ENCODE measurements at places on chromosomes 5 and 9.

DNA sequence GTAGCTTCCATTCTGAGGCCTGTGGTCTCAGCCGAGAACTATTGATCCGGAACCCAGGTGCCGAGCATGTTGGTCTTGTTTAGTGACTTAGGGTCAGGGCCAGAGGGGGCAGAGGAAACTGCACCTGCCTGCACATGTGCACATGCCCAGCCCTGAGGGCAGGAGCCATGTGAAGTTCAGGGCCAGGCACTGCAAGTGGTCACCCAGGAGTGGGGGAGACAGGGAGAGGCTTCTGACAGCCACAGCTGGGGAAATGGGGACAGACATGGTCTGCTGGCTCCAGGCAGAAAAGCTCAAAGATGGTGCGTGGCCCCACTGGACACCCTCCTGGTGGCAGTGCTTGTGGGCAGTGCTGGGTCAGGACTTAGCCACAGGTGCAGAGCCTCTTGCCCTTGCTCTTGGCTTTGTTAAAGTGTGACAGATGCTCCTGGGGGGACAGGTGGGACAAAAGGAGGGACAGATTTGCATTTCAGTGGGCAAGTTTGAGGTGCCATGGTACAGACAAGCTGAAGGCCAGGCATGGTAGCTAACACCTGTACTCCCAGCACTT lies 134.4 kb downstream of the CACNA1B start:
- no peak for DNase-seq

DNA sequence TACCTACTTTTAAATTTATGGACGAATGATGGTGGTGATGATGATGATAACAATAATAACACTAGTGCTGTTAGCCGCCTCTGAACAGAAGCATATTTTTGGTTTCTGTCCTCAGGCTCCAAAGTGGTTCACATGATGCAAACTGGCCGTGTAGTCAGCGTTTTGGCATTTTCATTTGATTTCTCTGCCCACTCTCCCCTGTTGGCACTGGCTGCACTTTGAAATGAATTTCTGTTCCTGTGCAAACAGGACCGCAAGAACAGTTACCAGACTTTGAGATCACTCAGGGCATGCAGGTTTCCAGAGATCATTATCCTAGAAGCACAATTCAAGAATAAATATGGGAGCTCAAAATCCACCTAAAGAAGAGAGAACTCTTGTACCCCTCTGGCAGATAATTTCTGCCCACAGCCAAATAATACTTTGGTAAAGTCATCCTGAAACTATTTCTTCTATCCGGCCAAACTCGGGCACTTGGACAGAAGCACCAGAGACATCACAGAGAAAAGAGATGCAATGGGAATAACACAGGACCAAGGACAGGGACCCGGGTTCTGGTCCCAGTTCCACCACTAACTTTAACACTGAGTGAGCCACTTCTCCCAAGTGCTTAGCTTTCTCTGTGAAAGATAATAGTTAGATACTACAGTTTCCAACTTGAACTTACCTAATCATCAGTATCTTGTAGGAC lies 201.7 kb upstream of the PTGER4 start:
- DNase-seq = no peak

DNA sequence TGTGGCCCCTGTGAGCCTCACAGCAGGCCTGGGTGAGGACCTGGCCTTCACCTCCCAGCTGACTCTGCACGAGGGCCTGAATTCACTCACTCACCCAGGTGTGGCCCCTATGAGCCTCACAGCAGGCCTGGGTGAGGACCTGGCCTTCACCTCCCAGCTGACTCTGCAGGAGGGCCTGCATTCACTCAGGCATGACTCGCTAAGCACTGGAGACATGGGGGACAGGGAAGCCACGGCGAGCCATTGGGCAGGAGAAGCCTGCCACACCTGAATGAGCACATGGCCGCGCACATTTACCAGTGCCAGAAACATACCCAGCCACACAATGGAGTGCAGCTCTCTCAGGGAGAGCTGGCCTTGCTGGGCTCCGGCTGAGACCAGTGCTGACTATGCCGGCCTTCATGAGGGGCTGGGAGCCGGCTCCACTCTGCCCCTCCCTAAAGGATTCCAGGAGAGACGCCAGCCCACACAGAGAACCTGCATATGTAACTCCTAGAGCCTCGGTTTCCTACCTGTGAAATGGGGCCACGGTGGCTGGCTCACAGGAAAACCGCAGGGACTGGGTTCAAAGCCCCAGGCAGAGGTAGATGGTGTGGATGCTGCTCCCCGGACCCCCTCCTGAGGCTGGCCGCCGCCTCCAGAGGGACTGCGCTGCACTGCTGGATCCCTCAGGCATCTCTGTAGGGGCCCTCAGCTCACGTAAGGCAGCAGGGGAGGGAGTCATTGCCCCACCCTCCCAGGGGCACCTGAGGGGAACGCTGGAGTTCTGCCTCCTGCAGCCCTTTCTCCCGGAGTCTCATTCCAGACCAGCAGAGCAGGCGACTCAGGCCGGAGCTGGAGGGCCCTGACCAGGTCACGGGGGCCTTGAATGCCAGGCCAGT lies 7.2 kb downstream of the ADAMTS2 start:
- DNase-seq = no peak

DNA sequence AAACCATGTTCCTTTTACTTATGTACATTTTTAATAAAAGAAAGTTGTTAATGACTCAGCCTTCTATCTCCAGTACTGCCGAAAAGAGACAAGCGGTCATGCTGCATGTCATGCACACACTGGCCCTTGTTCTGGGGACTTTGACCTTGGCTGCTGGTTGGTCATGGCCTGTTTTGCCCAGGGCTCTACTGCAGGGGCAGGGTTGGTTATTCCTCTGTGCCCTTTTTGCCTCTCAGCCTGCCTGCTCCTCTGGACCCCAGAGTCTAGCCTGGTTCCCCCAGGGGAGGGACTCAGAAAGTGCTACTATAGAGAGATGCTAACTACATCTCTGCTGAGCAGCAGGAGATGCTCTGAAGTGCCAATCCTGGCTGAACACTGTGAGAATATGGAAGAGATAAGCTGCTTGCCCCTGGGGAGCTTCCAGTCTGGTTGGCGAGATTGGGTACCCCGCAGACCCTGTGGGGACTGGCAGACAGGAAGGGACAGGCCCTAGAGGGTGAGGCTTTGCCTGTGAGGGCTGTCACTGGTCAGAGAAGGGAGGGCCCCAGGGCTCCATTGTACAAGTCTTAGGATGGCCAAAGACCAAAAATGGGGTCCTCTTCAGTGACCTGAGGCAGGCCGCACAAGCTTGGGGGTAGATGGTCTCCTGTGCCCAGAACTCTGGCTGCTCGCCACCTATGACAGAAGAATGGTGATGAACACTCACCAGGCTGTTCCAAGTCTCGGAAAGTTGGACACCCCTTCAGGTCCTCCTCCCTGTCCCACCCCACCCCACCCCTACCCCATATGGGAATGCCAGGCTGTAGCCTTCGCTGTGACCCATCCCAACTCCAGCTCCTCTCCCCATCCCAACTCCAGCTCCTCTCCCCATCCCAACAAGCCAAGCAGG lies 14.3 kb downstream of the IRF1 start:
- no peak for DNase-seq

DNA sequence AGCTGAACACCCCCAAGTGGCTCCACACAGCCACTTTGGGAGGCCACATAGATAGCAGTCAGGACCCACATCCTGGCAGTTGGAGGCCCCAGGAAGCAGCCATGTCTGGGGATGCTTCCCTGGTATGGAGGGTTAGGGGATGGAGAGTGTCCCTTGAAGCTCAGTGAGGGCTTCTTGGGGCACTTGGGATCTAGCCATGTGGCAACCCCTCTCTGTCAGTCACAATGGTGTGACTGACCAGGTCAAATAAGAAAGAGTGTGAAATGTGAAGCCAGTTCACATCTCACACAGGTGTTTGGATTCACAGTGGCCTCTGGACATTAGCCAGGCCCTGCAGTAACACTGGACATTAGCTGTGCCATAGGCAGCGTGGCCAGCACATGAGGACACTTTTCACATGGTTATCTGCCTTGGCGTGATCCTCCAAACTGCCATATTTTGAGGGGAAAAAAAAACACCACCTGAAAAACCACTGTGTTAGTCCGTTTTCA lies 53.9 kb upstream of the IL17B start:
- DNase-seq = no peak

- DNase-seq = no peak
Observed at GRCh38 chr5:173891308-173892116, 3.4 kb downstream of the CPEB4 start.

DNA sequence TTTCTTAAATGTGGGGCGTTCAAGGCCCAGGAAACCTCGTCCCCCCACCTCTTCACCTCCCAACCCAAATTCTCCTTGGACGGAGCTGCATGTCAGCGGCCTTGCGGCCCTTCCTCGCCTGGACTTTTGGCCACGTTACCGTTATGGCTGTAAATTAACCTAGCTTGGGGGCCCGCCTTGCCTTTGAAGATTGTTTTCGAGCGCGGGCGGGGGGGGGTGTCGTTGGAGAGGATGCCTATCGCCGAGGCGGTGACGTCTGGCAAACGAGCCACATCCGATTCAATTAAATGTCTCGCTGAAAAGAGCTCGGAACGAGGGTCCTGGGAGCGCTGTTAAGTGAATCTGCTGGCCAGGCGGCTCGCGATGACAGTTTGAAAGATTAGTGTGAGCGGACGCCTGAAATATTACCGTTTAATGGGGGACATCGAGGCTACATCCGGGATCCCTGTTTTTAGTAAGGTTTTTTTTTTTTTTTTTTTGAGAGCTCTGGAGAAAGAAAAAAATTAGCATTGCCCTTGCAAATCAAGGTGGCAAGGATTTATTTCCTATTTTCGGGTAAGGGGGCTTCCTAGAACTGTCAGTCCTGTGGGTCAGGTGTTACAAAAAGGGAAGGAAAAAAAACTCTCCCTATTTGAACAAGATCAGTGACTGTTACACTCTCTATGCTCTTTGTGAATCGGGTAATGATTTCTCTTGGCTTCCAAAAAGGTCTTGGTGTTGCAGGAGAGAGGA lies 2.3 kb upstream of the NKX2-5 start:
- DNase-seq = no peak

- no peak for DNase-seq
Observed at GRCh38 chr5:95235439-95235982, 49.4 kb downstream of the MCTP1 start.

- DNase-seq = no peak
Observed at GRCh38 chr5:90548069-90548593, 10.5 kb upstream of the ADGRV1 start.

GRCh38 chr5:126939887-126940286 lies 90.5 kb downstream of the MARCHF3 start:
- no peak for DNase-seq

DNA sequence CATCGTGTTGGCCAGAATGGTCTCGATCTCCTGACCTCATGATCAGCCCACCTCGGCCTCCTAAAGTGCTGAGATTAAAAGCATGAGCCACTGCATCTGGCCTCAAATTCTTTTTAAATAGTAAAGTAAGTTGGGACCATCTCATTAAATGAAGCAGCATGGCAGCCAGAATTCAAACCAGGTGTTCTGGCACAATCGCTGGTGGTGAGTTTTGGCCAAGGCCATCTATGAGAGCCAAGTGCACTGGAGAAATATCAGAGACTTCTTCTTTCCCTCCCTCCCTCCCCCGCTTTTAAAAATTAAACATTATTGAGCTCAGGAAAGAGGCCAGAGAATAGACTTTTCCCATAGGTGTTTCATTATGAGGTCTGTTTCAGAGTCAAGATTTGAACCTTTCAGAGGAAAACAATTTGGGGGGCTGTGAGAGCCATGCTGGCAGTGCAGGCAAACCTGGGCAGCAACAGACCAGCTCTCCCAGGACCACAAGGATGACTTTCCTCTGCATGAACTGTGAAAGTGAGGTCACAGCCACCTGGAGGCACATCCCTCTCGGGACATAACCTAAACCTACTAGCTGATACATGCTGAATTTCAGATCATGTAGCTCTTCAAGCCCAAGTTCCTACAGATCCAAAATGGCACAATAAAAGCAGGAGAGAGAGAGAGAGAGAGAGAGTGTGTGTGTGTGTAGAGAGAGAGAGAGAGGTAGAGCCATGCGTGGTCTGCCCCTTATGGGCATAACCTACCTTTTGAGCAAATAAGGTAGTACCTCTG lies 94.6 kb upstream of the DMRT1 start:
- DNase-seq = no peak

DNA sequence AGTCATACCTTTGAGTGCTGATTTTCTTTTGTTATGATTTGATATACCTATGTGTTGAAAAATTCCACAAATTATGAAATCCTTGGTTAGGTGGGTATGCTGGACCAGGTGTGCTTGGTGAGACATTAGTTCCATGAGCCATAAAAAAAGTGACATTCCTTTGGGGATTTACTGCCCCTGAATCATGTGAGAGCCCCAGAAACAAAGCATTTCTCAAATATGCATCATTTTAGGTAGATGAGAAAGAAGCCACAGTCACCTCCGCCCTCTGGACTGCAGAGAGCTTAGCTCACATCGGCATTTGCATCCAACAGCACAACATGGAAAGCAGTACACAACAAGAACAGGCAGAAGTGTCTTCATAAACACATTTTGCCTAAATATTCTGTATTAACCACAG lies 55.3 kb downstream of the DAP start:
- DNase-seq = no peak

- no peak for DNase-seq
Observed at GRCh38 chr5:110716247-110717245, 9.9 kb downstream of the TMEM232 start.

DNA sequence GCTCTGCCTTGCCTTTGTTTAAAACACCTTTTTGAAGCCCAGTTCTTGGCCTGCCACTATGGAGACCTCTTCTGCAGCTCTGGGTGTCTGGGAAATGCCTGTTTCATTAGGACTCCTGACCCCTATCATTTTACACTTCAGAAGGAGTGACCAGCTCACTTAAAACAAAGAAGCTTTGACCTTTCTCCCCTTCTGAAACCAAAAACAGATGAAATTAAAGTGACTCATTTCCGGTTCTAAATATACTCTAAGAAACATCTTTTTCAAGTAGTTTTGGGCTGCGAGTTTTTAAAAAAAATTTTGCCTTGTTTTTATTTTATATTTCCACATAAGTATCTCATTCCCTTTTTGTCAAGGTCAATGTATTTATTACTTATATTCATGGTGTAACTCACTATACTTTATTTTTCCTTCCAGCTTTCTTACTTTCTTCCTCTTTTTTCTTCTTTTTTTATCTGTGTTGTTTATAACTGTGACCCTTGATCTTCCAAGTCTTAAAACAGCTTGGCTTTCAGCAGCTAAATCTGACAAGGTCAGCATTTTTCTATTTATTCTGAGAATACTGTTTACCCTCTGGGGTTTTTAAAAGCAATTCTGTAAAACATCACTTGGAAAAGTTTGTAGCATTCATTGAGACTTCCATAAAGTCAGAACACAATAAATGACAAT lies 672.9 kb downstream of the NR2F1-AS1 start:
- DNase-seq = no peak

DNA sequence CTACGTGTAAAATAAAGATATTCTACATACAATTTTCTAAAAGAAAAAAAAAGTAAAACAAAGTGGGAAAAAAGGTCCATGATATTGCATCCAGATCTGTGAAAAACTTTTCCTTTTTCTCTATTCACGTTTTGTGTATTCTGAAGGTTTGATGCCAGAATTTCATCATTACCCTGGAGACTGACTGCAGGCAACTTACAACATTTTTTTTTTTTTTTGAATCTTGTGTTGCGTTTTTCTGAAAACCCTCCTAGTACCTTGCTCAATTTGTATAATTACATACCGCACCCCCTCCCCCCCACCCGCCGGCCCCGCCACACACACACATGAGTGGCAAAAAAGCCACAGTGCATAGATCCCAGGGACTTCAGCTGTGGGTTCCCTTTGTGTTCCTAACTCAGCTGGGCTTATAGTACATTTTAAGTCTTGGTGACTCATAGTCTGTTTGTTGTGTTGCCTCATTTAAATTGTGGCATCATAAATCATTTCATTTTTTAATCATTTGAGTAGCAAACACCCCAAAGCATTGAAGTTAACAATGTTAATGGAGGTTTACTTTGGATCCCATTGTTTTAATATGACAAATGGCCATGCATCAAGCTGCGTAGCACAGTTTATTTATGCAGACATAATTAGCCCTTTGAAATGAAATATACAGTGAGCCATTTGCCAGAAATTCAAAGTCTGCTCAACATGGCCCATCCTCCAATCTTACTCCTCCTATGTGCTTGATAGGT lies 36.0 kb downstream of the PRDM6 start:
- DNase-seq = no peak
